ENCODE measurements at places on chromosomes 11 and 22.
A peak's percentile ranks its signal among the peaks of the same experiment; 100 is the strongest.

- no peak for DNase-seq
Observed at GRCh38 chr22:32728291-32728690, 73.2 kb upstream of the TIMP3 start.

GRCh38 chr11:132605825-132606570, 926.3 kb downstream of the OPCML start:
- no peak for DNase-seq

DNA sequence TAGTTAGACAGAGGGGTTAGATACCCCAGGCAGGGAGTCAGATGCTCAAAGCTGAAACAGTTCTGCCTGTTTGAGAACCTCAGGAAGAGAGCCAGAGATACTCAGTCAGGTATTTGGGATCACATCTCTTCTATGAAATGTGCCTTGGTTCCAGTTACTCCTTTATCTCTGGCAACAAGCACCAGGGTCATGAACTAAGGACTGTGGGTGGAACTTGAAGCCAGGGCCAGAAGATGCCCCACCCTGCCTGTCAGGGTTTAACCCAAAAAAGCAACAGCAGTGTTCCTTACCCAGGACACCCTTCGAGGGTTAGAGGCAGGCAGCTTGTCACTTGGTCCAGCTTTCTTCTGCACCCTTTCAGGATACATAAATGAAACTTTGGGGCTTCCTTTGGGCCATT, 15.0 kb upstream of the WT1 start:
- DNase-seq = no peak

- DNase-seq = no peak
Observed at GRCh38 chr22:42772647-42773046, 52.0 kb upstream of the A4GALT start.

DNA sequence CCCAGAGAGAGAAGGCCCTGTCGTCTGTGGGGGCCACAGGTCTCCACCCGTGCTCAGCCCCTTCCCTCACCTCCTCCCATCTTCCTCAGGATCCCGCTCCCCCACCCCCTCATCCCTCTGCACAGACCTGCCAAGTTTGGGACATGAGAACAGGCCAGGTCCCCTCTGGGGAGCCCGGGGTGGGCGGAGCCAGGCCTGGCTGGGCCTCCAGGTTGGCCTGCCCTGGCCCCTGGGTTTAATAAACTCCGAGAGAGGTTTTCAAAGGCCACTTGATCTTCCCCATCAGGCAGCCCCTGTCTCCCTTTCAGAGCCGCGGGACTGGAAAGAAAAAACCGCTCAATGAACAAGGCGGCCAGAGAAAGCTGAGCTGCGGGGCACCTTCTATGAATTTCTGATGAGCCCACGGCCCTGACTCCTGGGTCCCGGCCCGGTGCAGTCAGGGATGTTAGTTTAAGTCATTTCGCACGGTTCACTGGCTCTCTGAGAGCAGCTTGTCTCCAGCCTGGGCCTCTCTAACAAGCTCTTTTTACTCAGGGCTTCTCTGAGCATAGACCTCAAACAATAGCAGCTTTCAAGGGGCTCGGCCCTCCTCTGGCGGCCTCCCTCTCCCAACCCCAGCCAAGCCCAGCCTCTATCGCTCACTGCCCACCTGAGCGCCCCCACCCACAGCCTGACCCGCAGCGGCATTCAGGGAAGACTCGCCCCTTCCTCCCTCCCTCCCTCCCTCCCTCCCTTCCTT, 64.8 kb downstream of the RPUSD4 start:
- no peak for DNase-seq

DNA sequence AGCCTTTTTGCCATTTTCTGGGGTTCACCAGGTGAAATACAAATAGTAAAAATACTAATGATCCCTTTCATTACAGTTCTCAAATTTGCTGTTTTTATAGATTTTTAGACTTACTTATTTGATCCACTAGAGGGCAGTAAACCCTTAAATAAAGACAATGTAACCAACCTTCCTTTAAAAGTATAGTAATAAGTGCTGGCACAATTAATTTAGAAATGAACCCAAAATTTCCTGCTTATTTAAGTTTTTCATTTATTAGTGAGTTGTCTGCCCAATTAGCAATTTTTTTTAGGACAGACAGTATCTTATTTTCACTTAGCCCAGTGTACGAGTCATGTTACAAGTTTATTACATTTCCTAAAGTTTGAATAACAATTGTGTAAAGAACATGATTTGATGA, 4.7 kb downstream of the DDIAS start:
- DNase-seq = no peak

GRCh38 chr11:63769714-63770455, 1.3 kb upstream of the ZFTA start:
- no peak for DNase-seq

DNA sequence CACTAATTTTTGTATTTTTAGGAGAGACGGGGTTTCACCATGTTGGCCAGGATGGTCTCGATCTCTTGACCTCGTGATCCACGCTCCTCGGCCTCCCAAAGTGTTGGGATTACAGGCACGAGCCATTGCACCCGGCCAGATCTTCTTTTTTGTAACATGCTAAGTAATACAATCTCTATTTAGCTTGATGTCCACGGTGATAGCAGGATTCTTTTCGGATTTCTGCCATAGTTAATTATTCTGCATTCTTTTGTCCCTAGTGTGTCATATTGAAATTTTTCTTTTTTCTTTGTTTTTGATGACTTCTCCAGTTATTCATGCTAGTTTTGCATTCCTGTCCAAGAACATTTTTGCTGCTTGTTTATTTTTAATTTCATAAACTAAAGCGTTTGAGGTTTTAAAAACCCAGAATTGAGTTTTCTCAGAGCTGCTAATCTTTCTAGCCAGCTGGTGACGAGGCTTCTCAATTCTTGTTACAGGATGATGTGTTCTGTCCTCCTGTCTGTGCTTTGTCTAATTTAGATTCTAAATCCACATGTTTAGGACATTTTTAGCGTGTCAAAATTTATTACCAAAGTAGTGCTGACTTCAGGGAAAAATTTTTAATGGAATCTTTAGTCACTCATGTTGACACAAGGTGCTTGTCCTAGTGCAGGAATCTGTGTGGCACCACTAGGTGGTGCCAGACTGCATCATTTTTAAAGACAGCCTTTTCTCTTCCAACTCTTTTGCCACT, 21.8 kb downstream of the NF2 start:
- DNase-seq = no peak

GRCh38 chr11:12448131-12448939, 71.0 kb downstream of the PARVA start:
- no peak for DNase-seq

- no peak for DNase-seq
Observed at GRCh38 chr11:123209591-123209990, 14.5 kb upstream of the CLMP start.

- peak; percentile 4 for DNase-seq
Observed at GRCh38 chr11:80502511-80502910, 1061.7 kb upstream of the TENM4 start.

- no peak for DNase-seq
Observed at GRCh38 chr22:46148336-46148735, 2.0 kb upstream of the PPARA start.

DNA sequence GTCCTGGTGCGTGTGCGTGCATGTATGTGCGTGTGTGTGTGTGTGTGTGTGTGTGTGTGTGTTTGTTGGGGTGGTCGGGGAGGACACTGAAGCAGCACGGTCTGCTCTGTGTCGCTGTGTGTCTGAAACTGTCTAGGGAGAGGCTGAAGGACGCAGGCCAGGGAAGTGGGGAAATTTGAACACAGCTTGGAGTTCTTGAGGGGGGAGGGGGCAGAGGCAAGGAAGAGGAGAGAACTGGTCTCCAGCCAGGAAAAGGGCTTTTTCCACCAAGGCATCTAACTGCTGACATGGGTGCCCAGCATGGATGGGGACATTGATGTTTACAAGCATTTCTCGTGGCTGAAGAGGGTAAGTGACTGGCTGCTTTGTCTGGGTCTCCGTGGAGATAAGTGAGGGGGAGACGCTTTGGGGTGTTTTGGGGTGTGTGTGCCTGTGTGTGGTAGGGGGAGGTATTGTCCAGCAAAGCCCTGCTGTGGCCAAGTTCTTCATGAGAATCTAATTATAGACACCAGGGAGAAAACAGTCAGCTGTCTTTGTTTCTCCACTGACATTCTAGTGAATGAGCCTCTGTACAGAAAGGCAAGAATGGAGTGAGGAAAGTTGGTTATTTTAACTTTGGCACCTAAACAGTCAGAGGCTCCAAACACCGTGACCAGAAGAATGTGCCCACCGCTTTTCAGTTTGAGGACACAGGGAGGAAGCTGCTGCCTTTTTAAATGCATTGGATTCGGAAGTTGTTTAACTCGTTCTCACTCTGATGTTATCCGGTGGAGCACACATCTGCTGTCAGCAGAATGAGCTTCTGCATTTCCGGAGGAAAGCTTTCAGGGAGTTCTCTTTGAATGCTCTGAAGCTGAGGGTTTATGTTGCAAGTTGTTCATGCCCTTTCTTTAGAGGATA, 63.7 kb downstream of the PPFIBP2 start:
- no peak for DNase-seq

- DNase-seq = no peak
Observed at GRCh38 chr11:134236834-134237556, 12.5 kb downstream of the VPS26B start.

GRCh38 chr22:22882033-22882717, 5.4 kb upstream of the IGLL5 start:
- no peak for DNase-seq

- DNase-seq = no peak
Observed at GRCh38 chr11:96159968-96160367, 183.0 kb downstream of the MAML2 start.

- no peak for DNase-seq
Observed at GRCh38 chr22:20206709-20207215, 55.9 kb upstream of the CCDC188 start.
